ENCODE measurements at places on chromosomes 12 and 14.

- H3K4me3 ChIP-seq: no peak overlapping the region
- peaks cover 15% of the 10 kb centered on the region for H3K36me3 ChIP-seq
- no peaks in the 10 kb centered on the region for H3K27me3 ChIP-seq
- no peak overlapping the region for H3K27ac ChIP-seq
Observed at GRCh38 chr12:123165537-123165936, 14.6 kb upstream of the PITPNM2 start.

DNA sequence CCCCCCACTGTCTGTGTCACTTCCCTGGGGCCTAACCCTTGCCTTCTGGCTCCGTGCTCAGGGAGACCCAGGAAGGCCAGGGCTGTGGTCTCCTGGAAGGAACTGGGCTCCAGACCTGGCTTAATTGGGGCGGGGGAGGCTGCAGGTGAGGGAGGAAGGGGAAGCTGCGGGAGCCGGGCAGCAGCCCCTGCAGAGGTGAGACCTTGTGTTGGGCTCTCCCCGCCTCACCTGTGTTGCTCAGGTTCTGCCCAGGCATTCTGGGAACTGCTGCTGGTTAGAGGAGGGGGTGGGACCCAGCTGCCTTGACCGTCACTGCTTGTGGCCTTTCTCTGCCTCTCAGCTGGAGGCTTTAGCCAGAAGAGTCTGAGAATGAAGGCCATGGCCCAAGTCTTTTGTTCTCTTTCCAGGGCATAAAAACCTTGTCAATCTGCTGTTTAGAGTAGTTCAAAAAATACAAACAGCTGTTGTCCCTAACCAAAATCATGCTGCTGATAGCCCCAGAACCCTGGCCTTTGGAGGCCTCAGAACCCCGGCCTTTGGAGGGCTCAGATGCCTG is 247.6 kb downstream of the CHST11 start:
- H3K27me3 ChIP-seq: no peaks in the 10 kb centered on the region
- DNase-seq: no peak
- H3K4me3 ChIP-seq: no peak overlapping the region
- no peak overlapping the region for H3K27ac ChIP-seq

- no peaks in the 10 kb centered on the region for H3K27me3 ChIP-seq
- peak; percentile 91 for DNase-seq
- H3K4me1 ChIP-seq: peaks cover 41% of the 10 kb centered on the region
- peak within 1 kb of the TSS; percentile 99 for H3K27ac ChIP-seq
- H3K36me3 ChIP-seq: peaks cover 19% of the 10 kb centered on the region
Observed at GRCh38 chr12:121803861-121804416, at the start of gene SETD1B. Gene SETD1B, plus strand, starts transcription at chr12:121804009. Its CDS starts 729 bp downstream, at chr12:121804738.

GRCh38 chr12:110836291-110836690 is 10.5 kb upstream of the CCDC63 start:
- DNase-seq: no peak
- peaks cover 6% of the 10 kb centered on the region for H3K27me3 ChIP-seq
- no peaks in the 10 kb centered on the region for H3K36me3 ChIP-seq

- H3K27me3 ChIP-seq: no peaks in the 10 kb centered on the region
- no peak overlapping the region for H3K27ac ChIP-seq
- DNase-seq: no peak
- H3K4me3 ChIP-seq: no peak overlapping the region
- H3K4me1 ChIP-seq: no peaks in the 10 kb centered on the region
Observed at GRCh38 chr14:36020120-36021029, 156.1 kb downstream of the PTCSC3 start.

DNA sequence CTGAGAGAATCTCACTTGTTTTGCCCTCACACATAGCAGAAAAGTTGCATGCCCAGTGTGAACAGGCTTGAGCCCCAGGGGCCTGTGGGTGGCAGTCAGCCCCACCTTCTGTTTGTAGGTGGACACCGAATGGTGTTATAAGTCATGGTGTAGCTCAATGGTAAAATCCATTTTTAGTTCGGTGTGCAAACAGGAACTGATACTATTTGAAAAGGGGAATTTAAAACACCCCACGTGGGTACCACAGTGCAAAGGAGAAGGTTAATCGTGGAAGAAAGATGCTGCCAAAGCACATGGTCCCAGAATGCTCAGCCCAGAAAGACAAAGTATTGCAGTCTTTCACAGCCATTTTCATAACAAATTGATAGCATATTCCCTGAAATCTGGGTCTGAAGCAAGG is 71.8 kb upstream of the GZMB start:
- DNase-seq: no peak
- no peaks in the 10 kb centered on the region for H3K36me3 ChIP-seq
- no peak overlapping the region for H3K4me3 ChIP-seq
- no peaks in the 10 kb centered on the region for H3K4me1 ChIP-seq

GRCh38 chr14:63051992-63052391 is 6.7 kb upstream of the KCNH5 start:
- no peak overlapping the region for H3K27ac ChIP-seq
- H3K27me3 ChIP-seq: peaks cover 3% of the 10 kb centered on the region
- H3K36me3 ChIP-seq: no peaks in the 10 kb centered on the region
- H3K4me1 ChIP-seq: no peaks in the 10 kb centered on the region
- H3K4me3 ChIP-seq: no peak overlapping the region
- no peak for DNase-seq

DNA sequence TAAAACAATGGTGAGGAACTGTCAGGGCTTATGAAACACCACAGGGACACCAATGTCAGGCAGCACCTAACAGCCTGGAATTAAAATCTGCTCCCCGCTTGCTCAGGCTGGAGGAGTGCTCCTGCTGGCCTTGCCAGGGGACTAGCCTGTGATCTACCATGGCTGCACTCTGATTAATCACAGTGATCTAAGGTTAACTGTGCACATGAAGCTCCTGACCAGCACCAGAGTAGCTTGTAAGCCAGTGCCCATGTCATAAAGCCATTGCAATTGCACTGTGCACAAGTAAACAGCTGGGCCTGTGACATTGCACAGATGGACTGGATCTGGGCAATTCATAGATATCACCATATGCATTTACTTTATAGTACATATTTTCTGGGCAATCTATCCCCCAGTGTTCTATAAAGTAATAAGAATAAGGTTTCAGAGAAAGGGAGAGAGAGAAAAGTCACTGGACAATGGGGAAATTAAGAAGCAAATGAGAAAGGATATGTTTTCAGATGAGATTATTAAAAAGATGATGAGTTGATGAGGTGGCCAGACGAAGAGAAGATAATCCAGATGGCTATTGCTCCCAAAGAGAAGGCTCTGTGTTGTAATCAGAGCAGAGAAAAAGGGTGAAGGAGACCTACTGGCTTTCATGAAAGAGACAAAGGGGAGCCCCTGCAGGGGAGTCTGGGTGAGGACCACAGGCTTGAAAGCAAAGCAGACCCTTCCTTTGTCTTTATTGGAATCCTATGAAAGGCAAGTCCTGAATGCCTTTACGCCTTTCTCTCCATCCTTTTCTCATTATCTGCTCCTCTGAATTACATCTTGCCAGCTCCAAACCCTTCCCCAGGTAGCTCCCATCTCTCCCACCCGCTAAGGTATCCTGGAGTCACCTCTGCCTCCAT is 145.8 kb downstream of the SLC38A6 start:
- DNase-seq: no peak
- H3K27me3 ChIP-seq: no peaks in the 10 kb centered on the region
- H3K4me3 ChIP-seq: no peak overlapping the region
- H3K4me1 ChIP-seq: peaks cover 4% of the 10 kb centered on the region
- H3K27ac ChIP-seq: no peak overlapping the region

DNA sequence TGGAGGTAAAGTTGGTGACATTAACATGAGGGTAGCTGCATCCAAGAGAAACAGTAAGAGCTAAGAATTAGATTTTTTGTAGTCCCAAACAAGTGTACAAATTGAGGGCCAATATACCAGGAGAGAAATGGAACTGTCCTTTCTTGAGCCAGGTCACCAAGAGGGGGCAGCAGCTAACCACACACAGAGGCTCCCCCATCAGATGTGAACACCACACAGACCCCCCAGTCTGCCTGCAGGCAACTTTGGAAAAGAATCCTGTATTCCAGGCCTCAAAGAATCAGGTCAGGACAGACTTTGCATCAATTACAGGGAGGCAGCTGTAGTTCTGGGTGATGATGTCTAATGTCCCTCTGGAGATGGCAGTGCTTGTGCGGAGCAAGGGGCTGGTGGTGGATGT is 77.9 kb downstream of the SPTB start:
- peaks cover 16% of the 10 kb centered on the region for H3K4me1 ChIP-seq
- peaks cover 16% of the 10 kb centered on the region for H3K27me3 ChIP-seq
- no peaks in the 10 kb centered on the region for H3K36me3 ChIP-seq
- no peak for DNase-seq
- H3K4me3 ChIP-seq: no peak overlapping the region
- H3K27ac ChIP-seq: no peak overlapping the region

DNA sequence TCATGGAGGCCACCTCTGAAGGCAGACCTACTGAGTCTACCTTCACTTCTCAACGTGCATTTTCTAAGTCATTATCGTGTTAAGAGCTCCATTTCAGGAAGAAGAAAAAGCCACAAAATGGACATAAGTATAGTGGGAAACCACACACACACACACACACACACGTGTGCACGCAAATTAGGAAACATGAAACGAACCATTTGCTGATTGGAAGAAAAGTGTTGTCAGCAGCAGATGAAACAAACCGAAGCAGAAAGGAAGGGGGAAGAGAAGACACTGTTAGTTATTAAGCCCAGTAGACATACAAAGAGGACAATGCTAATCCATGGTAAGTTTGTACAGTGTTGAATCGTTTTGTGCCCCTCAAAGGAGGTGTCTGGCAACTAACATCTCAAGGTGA is 9.9 kb upstream of the VPS33A start:
- H3K27ac ChIP-seq: no peak overlapping the region
- peaks cover 3% of the 10 kb centered on the region for H3K4me1 ChIP-seq
- H3K27me3 ChIP-seq: no peaks in the 10 kb centered on the region

DNA sequence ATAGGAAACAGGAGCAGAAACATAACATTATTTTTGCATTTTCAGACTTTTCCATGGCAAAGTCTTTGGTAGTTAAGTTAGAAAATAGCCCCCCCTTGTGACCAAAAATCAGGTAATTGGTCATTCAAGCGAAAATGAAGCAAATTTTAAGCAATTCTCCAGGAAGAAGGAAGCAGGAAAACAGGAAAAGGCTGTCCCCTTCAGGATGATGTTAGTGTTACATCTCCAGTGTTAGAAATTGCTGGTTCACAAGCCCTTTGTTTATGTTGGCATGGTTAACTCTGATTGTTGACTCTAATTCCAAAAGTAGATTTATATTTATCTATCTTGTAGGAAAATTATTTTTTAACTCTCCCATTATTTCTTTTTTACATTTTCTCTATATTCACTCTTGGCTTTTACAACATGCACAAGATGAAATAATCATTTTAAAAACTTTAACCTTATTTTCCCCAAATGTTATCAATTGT is 18.8 kb upstream of the GAS2L3 start:
- H3K4me1 ChIP-seq: no peaks in the 10 kb centered on the region
- no peaks in the 10 kb centered on the region for H3K36me3 ChIP-seq
- H3K4me3 ChIP-seq: no peak overlapping the region
- no peak overlapping the region for H3K27ac ChIP-seq
- H3K27me3 ChIP-seq: no peaks in the 10 kb centered on the region

GRCh38 chr14:61401461-61401860 is 80.1 kb downstream of the PRKCH start:
- no peak for DNase-seq
- no peaks in the 10 kb centered on the region for H3K36me3 ChIP-seq
- H3K4me3 ChIP-seq: no peak overlapping the region
- H3K27me3 ChIP-seq: peaks cover 32% of the 10 kb centered on the region
- H3K4me1 ChIP-seq: no peaks in the 10 kb centered on the region

DNA sequence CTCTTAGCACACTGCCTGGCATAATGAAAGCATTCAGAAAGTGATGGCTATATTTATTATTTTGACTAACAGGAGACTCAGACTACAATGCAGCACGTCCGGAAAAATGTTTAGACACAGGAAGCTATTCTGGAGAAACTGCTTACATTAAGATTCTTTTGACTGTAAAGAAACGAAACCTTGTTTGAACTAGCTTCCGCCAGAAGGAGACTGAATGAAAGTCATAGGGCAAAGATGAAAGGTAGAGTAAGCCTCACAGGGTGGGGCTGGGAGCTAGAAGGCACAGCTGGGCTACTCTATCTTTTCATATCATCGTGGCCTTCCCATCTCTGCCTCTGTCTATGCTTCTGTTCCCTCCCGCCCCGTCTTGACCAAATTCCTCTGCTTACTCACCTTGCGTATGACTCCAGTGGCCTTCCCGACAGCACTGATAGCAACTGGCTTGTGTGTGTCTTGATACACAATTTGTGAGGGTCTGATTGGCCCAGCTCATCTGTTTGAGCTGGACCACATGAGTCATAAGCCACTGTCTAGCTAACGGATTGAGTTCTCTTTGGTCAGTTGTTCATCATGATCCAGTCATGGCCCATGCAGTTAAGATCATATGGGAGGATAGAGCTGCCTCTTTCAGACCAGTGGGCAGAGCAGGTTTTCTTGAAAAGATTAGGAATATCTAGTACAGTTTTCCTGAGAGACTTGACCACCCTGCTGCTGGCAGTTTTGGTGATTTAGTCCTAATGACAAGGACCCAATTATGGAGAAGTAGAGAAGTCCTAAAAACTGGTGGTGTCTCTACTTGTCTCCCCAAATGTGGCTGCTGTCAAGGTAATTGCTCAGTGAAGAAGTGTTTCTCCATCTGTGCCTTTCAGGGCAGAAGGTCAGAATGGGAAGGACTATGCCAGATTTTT is 151.5 kb upstream of the SLC38A2 start:
- H3K4me3 ChIP-seq: peak overlapping the region; percentile 53
- no peaks in the 10 kb centered on the region for H3K27me3 ChIP-seq
- peaks cover 35% of the 10 kb centered on the region for H3K4me1 ChIP-seq
- peak; percentile 94 for DNase-seq

GRCh38 chr12:95371571-95371970 is 102.4 kb upstream of the METAP2 start:
- H3K4me3 ChIP-seq: no peak overlapping the region
- no peaks in the 10 kb centered on the region for H3K27me3 ChIP-seq
- DNase-seq: no peak
- peaks cover 4% of the 10 kb centered on the region for H3K4me1 ChIP-seq

GRCh38 chr12:114415525-114415868 is 9.6 kb upstream of the TBX5 start:
- no peaks in the 10 kb centered on the region for H3K36me3 ChIP-seq
- H3K4me1 ChIP-seq: no peaks in the 10 kb centered on the region
- H3K4me3 ChIP-seq: no peak overlapping the region
- H3K27me3 ChIP-seq: no peaks in the 10 kb centered on the region
- no peak for DNase-seq

DNA sequence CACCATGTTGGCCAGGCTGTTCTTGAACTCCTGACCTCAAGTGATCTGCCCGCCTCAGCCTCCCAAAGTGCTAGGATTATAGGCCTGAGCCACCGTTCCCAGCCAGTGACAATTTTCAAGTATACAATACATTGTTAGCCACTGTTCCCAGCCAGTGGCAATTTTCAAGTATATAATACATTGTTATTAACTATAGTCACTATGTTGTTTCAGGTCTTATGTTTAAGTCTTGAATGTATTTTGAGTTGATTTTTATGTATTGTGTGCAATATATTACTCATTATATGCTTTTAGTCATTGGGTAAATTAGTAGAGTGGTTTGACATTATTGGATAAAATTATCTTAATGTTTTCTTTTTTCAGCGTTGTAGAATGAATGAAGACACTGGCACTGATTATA is 13.0 kb upstream of the ZNF410 start:
- no peaks in the 10 kb centered on the region for H3K27me3 ChIP-seq
- no peaks in the 10 kb centered on the region for H3K36me3 ChIP-seq
- DNase-seq: no peak
- no peak overlapping the region for H3K4me3 ChIP-seq
- H3K27ac ChIP-seq: no peak overlapping the region
- no peaks in the 10 kb centered on the region for H3K4me1 ChIP-seq

- H3K27me3 ChIP-seq: no peaks in the 10 kb centered on the region
- peaks cover 3% of the 10 kb centered on the region for H3K4me1 ChIP-seq
- H3K4me3 ChIP-seq: no peak overlapping the region
- H3K36me3 ChIP-seq: no peaks in the 10 kb centered on the region
- H3K27ac ChIP-seq: no peak overlapping the region
Observed at GRCh38 chr12:12548713-12549112, 13.9 kb downstream of the DUSP16 start.

- no peak for DNase-seq
- H3K4me1 ChIP-seq: peaks cover 3% of the 10 kb centered on the region
- H3K27me3 ChIP-seq: no peaks in the 10 kb centered on the region
Observed at GRCh38 chr12:88383405-88383804, 196.9 kb downstream of the KITLG start.

Measured in osteoblast (primary cell).